T-helper 2 cell (primary cell): ENCODE measurements at places on chromosomes 3 and 15.

GRCh38 chr15:76730262-76730661 is 174.9 kb downstream of the SCAPER start:
- no peak for DNase-seq

- DNase-seq: peak; percentile 35
Measured at GRCh38 chr3:66582721-66583423, 82.0 kb upstream of the LRIG1 start.

DNA sequence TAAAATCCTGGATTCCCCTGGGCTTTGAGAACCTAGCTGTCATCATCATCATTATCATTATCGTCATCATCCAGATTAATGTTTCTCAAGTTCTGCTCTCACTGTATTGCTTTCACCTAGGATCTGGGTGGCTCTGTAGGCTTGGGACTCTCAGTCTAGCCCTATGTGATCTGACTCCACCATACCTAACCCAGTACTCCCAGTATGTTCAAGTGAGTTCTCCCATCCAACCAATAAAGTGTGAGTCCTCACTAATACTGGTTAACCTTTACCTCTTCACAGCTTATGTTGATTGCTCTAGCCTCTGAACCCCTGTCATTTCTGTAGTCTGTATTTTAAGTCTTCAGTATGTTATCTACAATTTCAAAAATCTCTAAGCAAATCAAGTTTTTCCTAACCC is 102.3 kb downstream of the NECTIN3 start:
- no peak for DNase-seq

DNA sequence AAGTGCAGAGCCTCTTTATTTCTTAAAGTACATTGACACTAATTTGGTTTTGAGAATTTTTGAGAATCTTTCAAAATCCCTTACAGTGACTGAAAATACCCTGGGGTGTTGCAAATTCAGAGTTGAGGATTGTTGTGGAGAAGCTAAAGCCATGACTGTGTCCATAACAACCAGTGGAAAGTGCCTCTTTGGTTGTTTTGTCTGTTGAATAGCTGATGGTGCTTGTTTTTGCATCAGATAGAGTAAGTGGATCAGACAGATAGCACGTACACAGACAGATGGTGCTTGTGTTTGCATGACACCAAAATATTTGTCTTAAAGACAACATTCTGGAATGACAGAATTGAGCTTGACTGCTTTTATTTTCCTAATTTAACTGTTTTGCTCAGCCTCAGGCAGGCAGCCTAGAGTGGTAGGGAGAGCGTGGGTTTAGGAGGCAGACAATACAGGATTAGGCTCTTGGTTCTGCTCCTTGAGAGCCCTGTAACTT is 265.0 kb downstream of the IL20RB start:
- no peak for DNase-seq

- DNase-seq: no peak
Measured at GRCh38 chr3:190601622-190602021, 87.7 kb downstream of the IL1RAP start.

GRCh38 chr15:27165590-27165989 is 194.6 kb downstream of the GABRG3 start:
- DNase-seq: no peak

- DNase-seq: no peak
Measured at GRCh38 chr15:51092480-51093040, 2.1 kb downstream of the TNFAIP8L3 start.

GRCh38 chr15:67468416-67468815 is 52.5 kb upstream of the C15orf61 start:
- no peak for DNase-seq

- no peak for DNase-seq
Measured at GRCh38 chr3:126340943-126341754, 16.1 kb downstream of the KLF15 start.

- no peak for DNase-seq
Measured at GRCh38 chr15:40016224-40016865, 22.6 kb downstream of the SRP14 start.

DNA sequence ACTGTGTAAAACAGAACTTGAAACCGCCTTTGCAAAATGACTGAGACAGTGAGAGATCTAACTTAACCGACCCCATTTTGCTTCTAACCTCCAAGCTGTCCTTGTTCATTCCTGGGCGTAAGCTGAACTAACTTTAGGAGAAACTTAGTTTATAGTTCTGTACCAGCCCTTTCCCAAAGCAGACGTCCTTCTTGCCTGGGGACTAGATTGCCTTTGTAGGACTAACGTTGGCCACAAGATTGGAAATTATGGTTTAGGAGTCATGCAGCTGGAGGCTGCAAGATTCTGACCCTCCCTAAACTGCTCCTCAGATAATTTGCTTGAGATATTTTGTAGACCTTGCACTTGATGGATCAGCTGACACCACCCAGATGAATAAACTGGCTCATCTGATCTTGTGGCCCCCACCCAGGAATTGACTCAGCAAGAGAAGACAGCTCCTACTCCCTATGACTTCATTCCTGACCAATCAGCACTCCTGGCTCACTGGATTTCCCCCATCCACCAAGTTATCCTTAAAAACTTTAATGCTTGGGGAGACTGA is 219.9 kb upstream of the PROK2 start:
- DNase-seq: no peak
